ENCODE measurements at places on chromosomes 12 and 14. TPM values are rescaled to one million over a fixed set of nuclear protein-coding genes. Genes with fewer than 3 reads are reported as not detected.
A peak's percentile ranks its signal among the peaks of the same experiment; 100 is the strongest.

DNA sequence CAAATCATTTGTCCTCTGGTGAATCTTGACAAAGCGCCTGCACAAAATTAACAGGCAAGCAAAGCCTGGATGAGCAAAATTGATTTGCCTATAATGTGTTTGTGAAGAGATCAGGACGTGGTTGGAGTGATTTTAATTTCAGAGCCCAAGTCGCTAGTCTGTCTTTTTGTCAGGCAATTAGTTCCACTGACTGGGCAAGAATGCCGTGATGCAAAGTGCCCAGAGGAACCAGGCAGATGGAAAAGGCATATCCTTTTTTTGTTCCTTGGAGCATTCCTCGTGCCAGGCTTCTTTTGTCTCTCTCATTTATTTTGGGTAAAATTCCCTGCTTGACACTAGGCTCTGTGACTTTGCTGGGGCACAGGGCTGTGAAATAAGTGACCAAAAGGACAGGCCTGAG is 65.9 kb upstream of the CCDC198 start:
- H3K36me3 ChIP-seq, result no peaks in the 10 kb centered on the region
- H3K27me3 ChIP-seq, result no peaks in the 10 kb centered on the region
- no peak overlapping the region for H3K4me3 ChIP-seq
- no peaks in the 10 kb centered on the region for H3K4me1 ChIP-seq
- DNase-seq, result no peak

LMO3 gene
- not detected for total RNA-seq

DNA sequence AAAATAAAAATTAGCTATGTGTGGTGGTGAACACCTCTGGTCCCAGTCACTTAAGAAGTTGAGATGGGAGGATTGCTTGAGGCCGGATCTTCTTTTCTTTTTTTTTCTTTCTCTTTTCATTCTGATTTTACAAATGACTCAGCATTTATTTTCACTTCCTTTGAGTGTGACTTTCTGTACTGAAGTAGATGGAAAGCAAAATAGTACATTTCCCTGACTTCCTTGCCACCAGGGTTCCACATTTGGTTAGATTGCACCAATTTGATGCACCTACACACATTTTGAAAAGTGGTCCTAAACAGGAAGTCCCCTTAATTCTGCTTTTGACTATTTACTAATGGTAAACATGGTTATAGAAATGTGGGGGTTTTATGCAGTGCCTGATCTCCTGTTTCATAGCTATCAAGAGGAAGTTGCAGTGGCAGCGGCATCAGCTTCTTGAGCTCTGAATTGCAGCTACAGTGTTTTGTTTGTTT is 13.0 kb upstream of the LEMD3 start:
- no peaks in the 10 kb centered on the region for H3K36me3 ChIP-seq
- peaks cover 20% of the 10 kb centered on the region for H3K27me3 ChIP-seq
- H3K4me1 ChIP-seq, result peaks cover 17% of the 10 kb centered on the region
- peak overlapping the region; percentile 3 for H3K4me3 ChIP-seq

KCNC2 gene
- total RNA-seq, result not detected

DNA sequence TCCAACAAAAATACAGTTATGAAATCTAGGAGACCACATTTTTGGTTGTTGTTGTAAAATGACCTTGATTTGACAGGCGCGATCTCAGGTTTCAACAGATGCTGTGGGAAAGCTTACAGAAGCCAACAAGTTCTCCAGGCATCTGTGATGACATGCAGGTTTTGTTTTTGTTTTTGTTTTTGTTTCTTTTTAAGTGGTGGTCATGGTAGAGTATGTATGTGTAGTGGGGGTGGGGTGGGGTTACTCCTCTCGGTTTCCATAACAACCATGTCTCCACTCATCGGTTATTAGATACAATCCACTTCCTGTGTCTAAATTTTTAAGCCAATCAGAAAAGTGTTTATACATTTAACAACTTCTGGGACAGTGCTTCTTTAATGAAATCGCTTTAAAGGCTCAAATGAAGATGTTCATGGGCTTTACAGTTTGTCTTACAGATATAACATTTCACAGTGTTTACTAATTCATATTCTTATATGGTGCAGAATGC is 199.9 kb upstream of the FOXN3 start:
- peaks cover 15% of the 10 kb centered on the region for H3K36me3 ChIP-seq
- H3K4me1 ChIP-seq, result peaks cover 68% of the 10 kb centered on the region
- DNase-seq, result peak; percentile 62
- H3K4me3 ChIP-seq, result peak overlapping the region; percentile 95
- H3K27me3 ChIP-seq, result no peaks in the 10 kb centered on the region

DNA sequence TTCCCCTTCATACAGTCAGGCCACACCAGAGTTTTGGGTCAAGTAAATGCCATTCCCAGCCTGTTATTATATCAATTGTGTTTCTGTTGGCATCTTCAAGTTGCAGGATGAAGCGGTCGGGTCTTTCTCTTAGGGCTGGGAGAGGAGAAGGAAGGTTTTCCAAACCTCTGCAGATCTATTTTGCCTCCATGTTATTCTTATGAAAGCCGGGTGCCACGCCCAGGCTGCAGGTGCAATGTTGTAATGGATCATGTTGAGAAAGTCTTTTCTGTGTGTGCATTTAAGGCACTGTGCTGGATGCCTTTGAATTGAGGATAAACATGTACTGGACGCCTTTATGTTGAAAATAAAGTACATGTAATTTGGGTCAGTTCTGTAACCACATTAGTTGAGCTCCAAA is 164.4 kb upstream of the HIF1A start:
- H3K36me3 ChIP-seq, result peaks cover 70% of the 10 kb centered on the region
- H3K27ac ChIP-seq, result peak overlapping the region; percentile 70
- no peak for DNase-seq
- no peak overlapping the region for H3K4me3 ChIP-seq
- peaks cover 92% of the 10 kb centered on the region for H3K4me1 ChIP-seq
- no peaks in the 10 kb centered on the region for H3K27me3 ChIP-seq

GLIPR1L2 gene
- 0.39 TPM for total RNA-seq

GRCh38 chr14:58584383-58584782 is 53.4 kb upstream of the DACT1 start:
- no peak for DNase-seq
- peaks cover 3% of the 10 kb centered on the region for H3K4me1 ChIP-seq
- H3K27me3 ChIP-seq, result peaks cover 2% of the 10 kb centered on the region
- no peaks in the 10 kb centered on the region for H3K36me3 ChIP-seq

AKAP3 gene
- 2.8 TPM for total RNA-seq

ZC3H10 gene
- 6.4 TPM for total RNA-seq

C1QL4 gene
- total RNA-seq, result not detected
